ENCODE measurements at places on chromosomes 7 and 10.

- no peak for DNase-seq
- H3K27me3 ChIP-seq, result no peaks in the 10 kb centered on the region
- peaks cover 36% of the 10 kb centered on the region for H3K36me3 ChIP-seq
- H3K4me1 ChIP-seq, result no peaks in the 10 kb centered on the region
Measured at GRCh38 chr10:71293446-71294084, 25.5 kb upstream of the SLC29A3 start.

DNA sequence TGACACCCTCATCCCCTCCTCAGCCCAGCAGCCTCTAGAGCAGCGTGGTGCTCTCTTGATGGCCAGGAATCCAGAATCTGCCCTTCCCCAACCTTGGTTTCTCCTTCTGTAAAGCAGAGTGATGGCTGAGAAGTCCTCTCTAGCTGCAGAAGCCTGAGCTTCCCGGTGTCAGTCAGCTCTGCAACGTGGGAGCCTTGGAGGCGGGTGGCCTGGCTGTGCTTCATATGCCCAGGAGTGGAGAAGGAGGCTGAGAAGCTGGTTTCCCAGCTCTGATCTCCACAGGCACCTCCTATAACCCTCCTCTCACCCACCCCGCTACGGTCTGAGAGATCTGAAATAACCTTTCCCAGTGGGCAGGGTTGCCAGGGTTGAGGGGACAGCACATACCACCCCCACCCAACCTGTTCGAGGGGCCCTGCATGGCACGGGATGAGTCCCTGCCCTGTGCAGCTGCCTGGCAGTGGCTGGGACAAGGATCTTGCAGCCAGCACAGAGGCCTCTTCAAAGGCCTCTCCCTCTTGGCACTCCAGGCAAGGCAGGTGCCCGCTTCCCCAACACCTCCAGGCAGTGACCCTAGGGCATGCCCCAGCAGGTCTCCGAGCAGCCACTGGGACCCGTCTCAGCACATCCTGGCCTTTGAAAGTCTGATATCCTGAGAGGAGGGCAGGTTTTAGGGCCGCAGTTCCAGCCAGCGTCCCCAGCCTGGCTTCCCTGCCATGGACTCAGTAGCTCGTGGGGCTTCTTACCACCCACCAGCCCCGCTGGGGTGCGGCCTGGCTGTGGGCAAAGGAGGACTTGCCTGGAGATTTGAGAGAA is 18.3 kb upstream of the SLC29A3 start:
- peaks cover 8% of the 10 kb centered on the region for H3K36me3 ChIP-seq
- no peak for DNase-seq
- no peak overlapping the region for H3K27ac ChIP-seq
- no peaks in the 10 kb centered on the region for H3K27me3 ChIP-seq

GRCh38 chr7:134892963-134893362 is 93.3 kb upstream of the AGBL3 start:
- H3K27me3 ChIP-seq, result no peaks in the 10 kb centered on the region
- H3K4me3 ChIP-seq, result peak overlapping the region; percentile 19
- peak overlapping the region; percentile 56 for H3K27ac ChIP-seq
- peaks cover 10% of the 10 kb centered on the region for H3K4me1 ChIP-seq
- no peak for DNase-seq

DNA sequence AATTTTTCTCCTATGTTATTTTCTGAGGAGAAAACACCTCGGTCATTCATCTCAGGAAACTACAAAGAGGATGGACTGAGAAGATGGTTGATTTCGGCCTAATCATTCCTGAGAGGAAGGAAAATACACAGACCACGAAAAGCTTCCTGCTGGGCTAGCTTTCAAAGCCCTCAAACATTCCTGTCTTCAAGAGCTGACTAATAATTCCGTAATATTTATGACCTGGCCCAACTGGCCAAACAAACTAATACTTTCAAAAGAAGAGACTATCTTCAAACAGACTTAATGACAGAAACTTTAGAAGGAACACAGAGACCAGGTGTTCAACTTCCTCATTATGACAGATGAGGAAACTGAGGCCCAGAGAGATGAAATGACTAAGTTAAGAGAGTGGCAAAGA is 215.1 kb upstream of the FRMD4A start:
- H3K27me3 ChIP-seq, result no peaks in the 10 kb centered on the region
- H3K4me3 ChIP-seq, result no peak overlapping the region
- H3K4me1 ChIP-seq, result peaks cover 17% of the 10 kb centered on the region
- no peaks in the 10 kb centered on the region for H3K36me3 ChIP-seq
- no peak for DNase-seq

GRCh38 chr7:104089612-104090011 is 100.2 kb upstream of the RELN start:
- H3K4me3 ChIP-seq, result no peak overlapping the region
- no peak for DNase-seq
- no peaks in the 10 kb centered on the region for H3K4me1 ChIP-seq
- H3K27ac ChIP-seq, result no peak overlapping the region

DNA sequence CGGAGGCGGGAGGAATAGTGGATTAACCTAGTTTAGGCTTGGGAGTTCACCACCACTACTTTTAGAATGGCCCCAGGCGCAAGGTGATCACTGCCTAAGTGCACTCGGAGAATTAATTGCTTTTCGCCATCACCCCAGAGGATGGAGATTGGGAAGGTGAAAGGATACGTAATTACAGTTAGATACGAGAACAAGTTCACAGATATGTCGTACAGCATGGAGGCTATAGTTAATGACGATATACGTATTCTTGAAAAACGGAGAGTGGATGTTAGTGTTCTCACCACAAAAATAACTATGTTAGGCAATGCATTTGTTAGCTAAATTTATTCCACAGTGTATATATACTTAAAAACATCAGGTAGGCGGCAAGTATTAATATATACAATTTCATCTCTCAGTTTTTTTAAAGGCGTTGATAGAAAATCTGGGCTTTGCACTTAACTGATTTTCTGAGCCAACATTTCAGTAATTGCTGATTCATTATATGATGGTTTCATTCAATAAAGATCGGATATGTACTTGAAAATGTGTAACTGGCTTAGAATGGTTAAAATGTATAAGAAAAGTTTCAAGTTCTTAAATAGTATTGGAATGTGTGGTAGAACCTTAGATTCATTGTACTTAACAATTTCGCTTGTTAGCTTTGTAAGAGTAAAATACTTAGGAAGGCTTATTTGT is 683 bp downstream of the CDC123 start:
- H3K27ac ChIP-seq, result peak overlapping the region; percentile 92
- peak overlapping the region; percentile 79 for H3K4me3 ChIP-seq
- no peak for DNase-seq
- no peaks in the 10 kb centered on the region for H3K27me3 ChIP-seq
- H3K36me3 ChIP-seq, result peaks cover 16% of the 10 kb centered on the region

DNA sequence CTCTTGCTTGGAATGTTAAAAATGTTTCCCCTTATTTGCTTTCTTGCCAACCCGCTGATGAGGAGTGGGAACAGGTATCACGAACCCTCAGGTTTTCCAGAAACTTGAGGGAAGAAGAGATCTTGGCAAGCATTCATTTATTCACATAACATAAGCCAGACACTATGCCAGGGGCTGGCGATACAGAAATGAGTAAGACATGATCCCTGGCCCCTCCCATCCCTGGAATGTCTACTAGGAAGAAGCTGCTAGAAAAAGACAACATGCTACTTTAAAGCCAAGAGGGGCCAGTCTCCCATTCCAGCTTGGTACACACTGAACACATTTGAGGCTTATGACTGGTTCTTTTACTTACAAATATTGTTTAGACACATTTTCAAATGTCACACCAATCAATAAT is 26.4 kb downstream of the SLC35B4 start:
- no peak for DNase-seq
- no peak overlapping the region for H3K4me3 ChIP-seq
- no peaks in the 10 kb centered on the region for H3K27me3 ChIP-seq
- peaks cover 4% of the 10 kb centered on the region for H3K36me3 ChIP-seq

- no peaks in the 10 kb centered on the region for H3K36me3 ChIP-seq
- H3K4me3 ChIP-seq, result no peak overlapping the region
- H3K4me1 ChIP-seq, result peaks cover 19% of the 10 kb centered on the region
- H3K27me3 ChIP-seq, result no peaks in the 10 kb centered on the region
- no peak for DNase-seq
Measured at GRCh38 chr7:90599038-90599437, 2.9 kb downstream of the CDK14 start.

DNA sequence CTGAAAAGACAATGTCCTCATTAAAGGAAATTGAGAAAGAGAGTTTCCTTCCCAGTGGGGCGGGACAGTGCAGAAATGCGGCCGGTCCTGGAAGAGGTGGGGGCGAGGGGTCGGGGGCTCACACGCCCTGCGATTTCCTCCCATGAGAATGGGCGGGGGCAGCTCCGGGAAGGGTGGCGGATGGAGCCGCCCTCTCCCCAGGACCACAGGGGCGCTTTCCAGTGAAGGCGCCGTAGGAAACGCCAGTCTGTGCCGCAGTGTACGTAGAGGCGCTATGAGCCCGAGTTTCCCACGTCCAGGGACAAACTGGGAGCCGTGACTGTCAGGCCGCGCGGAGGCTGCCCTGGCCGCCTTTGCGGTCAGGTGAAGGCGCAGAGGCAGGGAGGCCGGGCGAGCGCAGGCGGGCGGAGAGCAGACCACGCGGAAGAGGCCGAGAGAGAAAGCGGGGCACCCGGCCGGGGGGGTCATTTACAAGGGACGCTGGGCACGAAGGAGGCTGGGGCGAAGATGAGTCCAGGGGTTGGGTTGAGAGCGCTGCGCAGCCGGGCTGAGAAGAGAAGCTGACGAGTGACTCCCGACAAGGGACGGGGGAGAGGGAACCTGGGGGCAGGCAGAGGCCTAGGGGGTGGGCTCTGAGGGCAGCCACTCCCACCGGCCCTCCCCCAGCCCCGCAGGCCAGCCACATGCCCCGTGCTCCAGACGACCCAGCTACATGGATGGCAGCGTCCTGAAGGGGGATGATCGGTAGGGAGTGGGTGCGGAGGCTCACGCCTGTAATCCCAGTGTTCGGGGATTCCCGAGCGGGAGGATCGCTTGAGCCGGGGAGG is 45.0 kb downstream of the ALOX5 start:
- H3K27me3 ChIP-seq, result no peaks in the 10 kb centered on the region
- peak overlapping the region; percentile 77 for H3K27ac ChIP-seq
- peak overlapping the region; percentile 43 for H3K4me3 ChIP-seq
- peak; percentile 71 for DNase-seq
- no peaks in the 10 kb centered on the region for H3K36me3 ChIP-seq

- DNase-seq, result no peak
- H3K36me3 ChIP-seq, result no peaks in the 10 kb centered on the region
- no peak overlapping the region for H3K27ac ChIP-seq
- no peak overlapping the region for H3K4me3 ChIP-seq
Measured at GRCh38 chr10:114815791-114816190, 5.8 kb upstream of the FHIP2A start.

DNA sequence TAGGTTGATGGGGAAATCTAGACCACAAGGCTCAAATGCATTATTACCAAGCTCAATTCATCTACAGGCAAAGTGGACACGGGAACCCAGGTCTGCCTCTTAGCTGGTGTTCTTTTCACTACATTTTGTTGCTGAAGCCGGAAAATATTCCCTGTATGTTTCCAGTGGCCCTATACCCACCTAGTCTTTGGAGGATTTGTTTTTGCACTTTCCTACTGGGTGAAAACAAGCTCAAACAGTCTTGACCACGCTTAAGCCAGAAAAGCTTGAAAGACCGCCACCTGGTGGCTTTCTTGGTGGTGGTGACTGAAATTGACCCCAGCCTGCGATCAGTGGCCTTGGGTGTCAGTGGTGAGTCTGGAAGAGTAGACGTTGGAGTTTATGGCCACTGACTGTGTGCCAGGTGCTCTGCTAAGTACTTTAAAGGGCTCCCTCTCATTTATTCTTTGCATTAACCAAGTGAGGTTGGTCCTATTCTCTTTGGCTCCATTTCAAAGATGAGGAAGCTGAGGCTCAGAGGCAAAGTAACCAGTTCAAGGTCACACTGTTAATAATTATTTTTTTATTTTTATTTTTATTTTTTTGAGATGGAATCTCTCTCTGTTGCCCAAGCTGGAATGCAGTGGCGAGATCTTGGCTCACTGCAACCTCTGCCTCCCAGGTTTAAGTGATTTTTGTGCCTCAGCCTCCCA is 11.1 kb upstream of the CRTAC1 start:
- DNase-seq, result peak; percentile 55
- no peaks in the 10 kb centered on the region for H3K36me3 ChIP-seq
- H3K4me3 ChIP-seq, result no peak overlapping the region
- no peak overlapping the region for H3K27ac ChIP-seq
- peaks cover 37% of the 10 kb centered on the region for H3K27me3 ChIP-seq

DNA sequence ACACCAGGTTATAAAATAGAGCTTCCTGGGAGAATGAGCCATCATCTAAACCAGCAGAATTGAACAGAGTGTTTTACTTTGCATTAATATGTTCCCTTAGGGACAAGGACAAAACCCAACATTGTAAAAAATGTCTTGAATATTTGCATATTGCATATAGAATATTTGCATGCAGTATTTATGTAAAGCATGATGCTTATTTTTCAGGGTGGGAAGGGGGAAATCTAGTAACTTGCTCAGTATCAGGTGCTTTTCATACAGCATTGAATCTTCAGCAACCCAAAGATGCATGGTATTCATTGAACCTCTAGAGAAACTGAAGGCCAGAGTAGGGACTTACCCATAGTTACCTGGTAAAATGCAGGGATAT is 409.2 kb upstream of the ZMIZ1 start:
- no peaks in the 10 kb centered on the region for H3K36me3 ChIP-seq
- H3K4me3 ChIP-seq, result no peak overlapping the region
- no peaks in the 10 kb centered on the region for H3K27me3 ChIP-seq
- no peak overlapping the region for H3K27ac ChIP-seq
- peaks cover 13% of the 10 kb centered on the region for H3K4me1 ChIP-seq

DNA sequence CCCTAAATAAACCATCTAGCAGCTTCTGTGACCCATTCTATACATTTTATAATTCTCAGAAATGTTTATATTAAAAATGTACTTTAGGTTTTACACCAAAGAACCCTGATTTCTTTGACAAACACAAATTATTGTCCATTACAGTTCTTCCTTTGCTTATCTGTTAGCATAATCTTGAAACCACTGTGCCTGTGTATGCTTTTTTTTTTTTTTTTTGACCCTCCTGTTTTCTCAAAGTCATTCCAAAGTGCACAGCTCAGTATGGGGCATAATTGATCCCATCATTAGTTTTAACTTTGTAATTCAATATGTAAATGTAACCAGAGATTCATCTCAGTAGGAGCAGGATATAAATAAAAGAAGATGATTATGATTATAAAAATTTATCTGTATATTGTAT is 229.3 kb downstream of the DGKB start:
- H3K4me3 ChIP-seq, result no peak overlapping the region
- no peaks in the 10 kb centered on the region for H3K4me1 ChIP-seq
- no peaks in the 10 kb centered on the region for H3K27me3 ChIP-seq
- H3K27ac ChIP-seq, result no peak overlapping the region

- no peak overlapping the region for H3K27ac ChIP-seq
- H3K4me1 ChIP-seq, result peaks cover 12% of the 10 kb centered on the region
- no peaks in the 10 kb centered on the region for H3K36me3 ChIP-seq
- DNase-seq, result no peak
- H3K4me3 ChIP-seq, result no peak overlapping the region
Measured at GRCh38 chr7:23469961-23470250, 385 bp downstream of the IGF2BP3 start.

GRCh38 chr7:156096771-156097538 is 284.7 kb upstream of the SHH start:
- no peak overlapping the region for H3K4me3 ChIP-seq
- H3K36me3 ChIP-seq, result no peaks in the 10 kb centered on the region
- peaks cover 11% of the 10 kb centered on the region for H3K4me1 ChIP-seq
- DNase-seq, result peak; percentile 45
- no peak overlapping the region for H3K27ac ChIP-seq
- H3K27me3 ChIP-seq, result no peaks in the 10 kb centered on the region

Data from lung (tissue), 17 donors.